ENCODE measurements at places on chromosomes 1 and 21.

GRCh38 chr1:79042539-79042938 is 36.0 kb upstream of the ADGRL4 start:
- DNase-seq: no peak

DNA sequence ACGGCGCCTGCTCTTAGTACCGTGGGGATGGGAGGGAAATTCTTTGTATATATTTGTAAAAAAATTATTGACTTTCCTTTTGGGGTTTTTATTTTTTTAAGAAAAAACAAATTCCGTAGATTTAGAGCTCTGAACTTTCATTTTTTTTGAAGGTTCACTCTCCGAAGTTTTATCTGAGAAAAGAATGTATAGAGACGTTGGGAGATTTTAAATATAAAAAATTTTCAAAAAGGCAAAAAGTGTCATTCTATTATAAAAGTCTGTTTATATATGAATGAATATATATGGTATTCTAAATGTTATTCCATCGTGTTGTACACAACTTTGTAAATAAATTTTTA is 2.4 kb downstream of the FOXD3 start:
- no peak for DNase-seq

DNA sequence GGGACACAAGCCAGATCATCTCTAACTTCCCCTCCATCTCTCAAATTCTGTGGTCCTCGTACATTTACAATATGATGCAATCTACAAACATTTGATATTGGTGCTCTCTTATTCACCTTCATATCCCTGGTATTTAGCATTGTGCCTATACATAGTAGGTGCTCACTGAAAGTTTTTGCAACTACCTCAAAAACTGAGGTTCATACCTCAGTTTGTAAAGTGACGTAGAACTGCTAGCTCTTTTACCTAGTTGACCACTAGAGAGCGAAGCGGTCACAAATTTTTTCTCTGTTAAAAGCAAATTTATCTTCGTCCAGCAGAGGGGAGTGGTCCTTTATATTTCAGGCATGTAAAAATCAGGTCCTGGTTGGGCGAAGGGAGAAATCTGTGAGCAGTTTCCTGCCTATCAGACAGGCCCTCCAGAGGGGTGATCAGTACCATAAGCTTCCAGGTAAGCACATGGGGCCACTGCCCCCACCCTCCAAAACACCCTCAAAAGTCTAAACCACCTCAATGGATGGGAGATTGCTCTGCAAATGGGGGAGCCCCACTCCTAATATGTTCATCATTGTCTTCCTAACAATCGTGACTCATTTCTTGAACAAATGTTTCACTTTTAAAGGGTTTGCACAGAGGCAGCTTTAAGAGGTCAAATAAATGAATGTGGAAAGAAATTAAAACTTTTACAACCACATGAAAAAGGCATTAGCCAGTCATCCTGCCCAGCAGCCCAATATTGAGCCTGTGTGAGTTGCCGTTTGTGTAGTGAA is 10.6 kb upstream of the HLCS start:
- DNase-seq: no peak

DNA sequence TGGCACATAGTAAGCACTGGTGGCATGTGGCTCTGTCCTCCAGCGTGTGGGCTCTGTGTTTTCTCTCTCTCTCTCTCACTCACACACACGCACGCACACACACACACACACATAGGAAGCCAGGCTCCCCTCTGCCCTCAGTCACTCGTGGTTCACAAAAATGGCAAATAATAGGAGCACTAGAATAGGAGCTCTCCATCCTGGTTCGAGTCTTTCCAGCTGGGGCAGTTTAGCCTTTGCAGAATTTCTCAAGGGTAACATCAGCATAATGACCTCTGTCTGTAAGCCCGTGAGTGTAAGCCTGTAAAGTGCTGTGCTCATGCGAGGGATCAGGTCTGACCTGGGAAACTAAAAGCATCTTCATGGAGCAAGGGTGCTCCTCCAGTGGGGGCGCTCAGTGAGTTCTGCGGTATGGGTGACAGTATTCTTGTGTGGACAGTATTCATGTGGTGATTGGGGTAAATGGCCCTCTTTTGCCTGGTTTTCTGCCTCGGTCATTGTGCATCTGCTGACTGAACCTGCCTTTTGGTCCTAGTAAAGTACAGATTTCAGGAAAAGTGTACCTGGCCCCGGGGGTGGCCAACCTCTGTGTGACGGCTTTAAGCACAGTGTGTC is 842 bp upstream of the ZC3H12A start:
- peak; percentile 63 for DNase-seq

GRCh38 chr1:225923381-225923691 is 714 bp downstream of the PYCR2 start:
- no peak for DNase-seq

- no peak for DNase-seq
These were observed 35.6 kb upstream of the SLC16A1 start for GRCh38 chr1:112991402-112992120.

DNA sequence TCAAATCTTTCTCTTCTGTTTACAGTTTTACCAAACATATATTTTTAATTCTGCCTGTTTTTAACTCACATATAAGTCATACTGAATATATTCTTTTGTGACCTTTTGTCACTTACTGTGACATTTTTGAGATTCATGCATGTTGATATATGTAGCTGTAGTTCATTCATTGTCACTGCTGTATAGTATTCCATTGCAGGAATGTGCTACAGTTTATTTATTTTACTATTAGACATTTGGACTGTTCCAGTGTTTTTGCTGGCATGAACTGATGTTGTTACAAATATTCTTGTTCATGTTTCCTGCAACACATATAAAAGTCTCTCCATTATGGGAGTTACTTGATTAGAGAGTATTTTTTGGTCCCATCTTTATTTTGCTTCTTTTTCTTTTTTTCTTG is 174.9 kb downstream of the DHRS3 start:
- DNase-seq: no peak

DNA sequence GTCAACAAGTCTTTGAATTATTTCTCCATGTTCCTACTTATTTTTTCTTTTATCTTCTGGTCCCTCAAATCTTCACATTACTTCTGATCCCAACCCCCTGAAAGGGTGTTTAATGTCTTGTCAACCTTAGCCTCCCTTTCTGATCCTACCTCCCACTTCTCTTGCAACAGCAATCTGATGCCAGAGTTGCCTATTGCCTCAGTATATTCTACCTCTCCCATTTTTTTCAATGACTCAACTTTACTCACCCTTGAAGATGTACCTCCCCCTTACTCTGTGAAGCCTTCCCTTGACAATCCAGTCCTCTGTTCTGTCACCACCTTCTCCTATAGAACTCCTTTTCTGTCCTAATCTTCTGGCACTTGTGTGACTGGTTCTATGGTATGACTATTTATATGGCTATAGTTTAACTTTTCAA is 99.5 kb upstream of the CD55 start:
- DNase-seq: no peak

GRCh38 chr1:243501002-243501401 is 245.2 kb downstream of the SDCCAG8 start:
- no peak for DNase-seq

- DNase-seq: no peak
These were observed 9.7 kb upstream of the EPHA2 start for GRCh38 chr1:16165548-16165947.

- no peak for DNase-seq
These were observed 25.1 kb upstream of the CLIC4 start for GRCh38 chr1:24720152-24720551.

DNA sequence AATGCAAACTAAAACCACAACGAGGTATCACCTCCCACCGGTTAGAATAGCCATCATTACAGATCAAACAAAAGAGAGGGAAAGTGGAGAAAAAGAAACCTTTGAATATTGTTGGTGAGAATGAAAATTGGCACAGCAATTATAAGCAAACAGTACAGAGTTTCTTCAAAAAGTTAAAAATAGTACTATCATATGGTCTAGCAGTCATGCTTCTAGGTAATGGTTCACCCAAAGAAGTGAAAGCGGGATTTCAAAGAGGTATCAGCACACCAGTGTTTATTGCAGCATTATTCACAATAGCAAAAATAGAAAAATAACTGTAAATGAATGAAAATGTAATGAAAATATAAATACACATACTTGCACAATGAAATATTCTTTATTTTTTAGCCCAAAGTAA is 8.2 kb downstream of the OR2T10 start:
- DNase-seq: no peak

DNA sequence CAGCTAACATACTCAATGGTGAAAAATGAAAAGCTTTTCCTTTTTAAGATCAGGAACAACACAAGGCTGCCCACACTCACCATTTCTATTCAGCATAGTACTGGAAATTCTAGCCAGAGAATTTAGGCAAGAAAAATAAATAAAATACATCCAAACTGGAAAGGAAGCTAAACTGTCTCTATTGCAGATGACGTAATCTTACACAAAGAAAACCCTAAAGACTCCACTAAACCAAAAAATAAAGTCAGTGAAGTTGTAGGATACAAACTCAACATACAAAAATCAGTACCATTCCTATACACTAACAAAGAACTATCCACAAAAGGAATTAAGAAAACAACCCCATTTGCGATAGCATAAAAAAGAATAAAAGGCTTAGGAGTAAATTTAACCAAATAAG is 181.2 kb downstream of the BRINP3 start:
- DNase-seq: no peak

GRCh38 chr1:174724219-174724618 is 275.5 kb upstream of the CACYBP start:
- no peak for DNase-seq

All from naive thymus-derived CD4-positive, alpha-beta T cell (primary cell).